ENCODE measurements at places on chromosomes 3 and 15.

- DNase-seq = no peak
Measured at GRCh38 chr3:151979906-151980305, 106.5 kb downstream of the SUCNR1 start.

GRCh38 chr3:115927197-115927596 is 303.9 kb downstream of the GAP43 start:
- no peak for DNase-seq

DNA sequence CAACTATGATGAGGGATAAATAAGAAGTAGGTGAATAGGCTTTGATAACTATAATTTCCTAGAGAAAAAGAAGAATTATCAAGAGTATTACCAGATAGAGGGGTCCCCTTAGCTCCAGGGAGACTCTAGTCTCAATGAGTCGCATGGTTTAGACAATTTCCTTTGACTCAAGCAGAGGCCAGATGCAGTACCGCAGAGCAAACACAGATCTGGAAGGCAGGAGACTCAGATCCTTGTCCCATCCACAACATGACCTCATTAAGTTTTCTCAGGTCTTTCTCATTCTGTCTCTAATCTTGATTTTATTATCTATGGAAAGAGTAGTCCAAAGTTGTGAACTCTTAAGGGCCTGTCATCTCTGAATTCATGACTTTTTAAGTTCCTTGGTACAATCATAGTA is 987.9 kb downstream of the NTRK3 start:
- DNase-seq = no peak

- DNase-seq = no peak
Measured at GRCh38 chr3:183924956-183925355, 40.3 kb upstream of the PARL start.

- no peak for DNase-seq
Measured at GRCh38 chr15:44300572-44300971, 12.1 kb downstream of the GOLM2 start.

GRCh38 chr3:79249701-79250100 is 518.1 kb downstream of the ROBO1 start:
- no peak for DNase-seq

DNA sequence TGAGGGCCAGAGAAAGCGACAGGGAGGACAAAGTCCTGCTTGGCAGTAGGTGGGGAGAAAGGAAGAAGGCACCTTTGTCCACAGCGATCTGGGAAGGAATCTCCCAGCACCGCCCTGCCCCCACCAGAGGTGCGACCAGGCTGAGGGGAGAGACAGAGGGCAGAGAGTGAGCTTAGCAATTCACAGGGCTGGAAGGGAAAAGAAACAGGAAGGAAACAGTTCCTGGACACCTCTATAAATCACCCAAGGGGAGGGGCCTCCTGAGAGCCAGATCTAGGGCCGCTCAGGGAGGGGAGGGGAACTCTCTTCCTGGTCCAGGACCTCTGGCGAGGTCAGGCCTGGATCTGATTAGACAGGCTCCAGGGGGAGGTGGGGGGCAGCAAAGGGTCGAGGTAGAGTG is 35.4 kb downstream of the RNU5B-1 start:
- peak; percentile 79 for DNase-seq

GRCh38 chr3:16468336-16469098 is 45.0 kb downstream of the RFTN1 start:
- no peak for DNase-seq

DNA sequence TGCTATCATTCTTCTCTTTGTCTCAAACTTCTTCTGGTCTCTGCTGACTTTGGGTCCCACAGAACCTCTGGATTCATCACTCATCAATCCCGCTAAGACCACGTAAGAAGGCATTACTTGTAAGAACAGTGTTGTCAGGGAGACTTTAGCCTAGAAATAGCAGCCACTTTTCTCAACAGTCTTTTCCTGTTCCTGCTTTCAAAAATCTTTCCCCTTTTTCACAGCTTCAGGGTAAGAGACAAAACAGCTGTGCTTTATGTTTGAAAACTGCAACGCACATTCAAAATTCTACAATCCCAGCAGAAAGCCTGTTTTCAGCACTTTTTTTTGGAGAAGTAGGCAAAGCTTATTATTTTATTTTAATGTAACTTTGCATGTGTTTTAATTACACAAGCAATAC is 42.0 kb upstream of the FAM98B start:
- DNase-seq = no peak

- DNase-seq = no peak
Measured at GRCh38 chr3:192881159-192881786, 36.4 kb downstream of the MB21D2 start.
